ENCODE measurements at places on chromosomes 4 and X.
A peak's percentile ranks its signal among the peaks of the same experiment; 100 is the strongest.

DNA sequence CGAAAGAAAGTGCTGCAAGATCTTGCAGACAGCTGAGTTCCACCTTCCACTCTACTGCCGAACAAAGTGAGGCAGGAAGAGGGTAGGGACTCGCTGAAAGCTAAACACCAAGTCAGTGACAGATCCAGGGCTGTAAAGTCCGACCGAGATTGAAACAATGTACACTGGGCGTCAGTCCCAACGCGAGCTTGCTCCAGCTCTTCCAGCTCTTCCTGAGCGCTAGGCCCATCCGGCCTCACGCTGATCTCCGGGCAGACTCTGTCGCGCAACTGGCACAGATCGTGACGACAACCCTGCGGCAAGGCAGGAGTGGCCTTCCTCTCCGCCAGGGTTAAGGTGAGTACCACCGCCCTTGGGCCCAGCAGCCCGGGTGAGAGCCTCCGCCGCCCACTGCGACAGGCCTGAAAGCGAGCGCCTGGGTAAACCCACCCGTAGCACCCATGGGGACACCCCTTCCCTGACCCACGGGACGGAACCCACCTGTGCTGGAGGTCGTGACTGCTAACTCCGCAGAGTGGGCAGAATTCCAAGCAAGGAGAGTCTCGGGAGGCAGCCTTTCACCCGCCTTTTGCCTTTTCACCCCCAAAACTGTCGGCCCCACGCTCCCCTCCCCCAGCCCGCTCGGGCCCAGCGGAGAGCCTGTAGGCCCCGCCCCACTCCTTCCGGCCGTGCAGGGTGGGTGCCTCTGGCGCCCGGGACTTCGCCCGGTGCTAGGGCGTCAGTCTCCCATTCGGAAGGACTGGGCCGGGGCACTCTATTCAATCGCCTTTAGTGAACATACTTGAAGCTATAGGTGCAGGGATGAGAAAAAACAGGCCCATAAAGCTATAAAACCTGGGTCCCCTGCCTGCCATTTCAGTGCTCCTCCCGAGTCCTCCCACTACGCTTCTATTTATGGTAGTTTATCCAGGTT, at the start of gene TMLHE:
TSS of gene TMLHE (minus strand) at position 641 of the 913 bp plus-strand sequence. CDS start 67,676 bp downstream, outside the sequence.
- DNase-seq: peak; percentile 48

DNA sequence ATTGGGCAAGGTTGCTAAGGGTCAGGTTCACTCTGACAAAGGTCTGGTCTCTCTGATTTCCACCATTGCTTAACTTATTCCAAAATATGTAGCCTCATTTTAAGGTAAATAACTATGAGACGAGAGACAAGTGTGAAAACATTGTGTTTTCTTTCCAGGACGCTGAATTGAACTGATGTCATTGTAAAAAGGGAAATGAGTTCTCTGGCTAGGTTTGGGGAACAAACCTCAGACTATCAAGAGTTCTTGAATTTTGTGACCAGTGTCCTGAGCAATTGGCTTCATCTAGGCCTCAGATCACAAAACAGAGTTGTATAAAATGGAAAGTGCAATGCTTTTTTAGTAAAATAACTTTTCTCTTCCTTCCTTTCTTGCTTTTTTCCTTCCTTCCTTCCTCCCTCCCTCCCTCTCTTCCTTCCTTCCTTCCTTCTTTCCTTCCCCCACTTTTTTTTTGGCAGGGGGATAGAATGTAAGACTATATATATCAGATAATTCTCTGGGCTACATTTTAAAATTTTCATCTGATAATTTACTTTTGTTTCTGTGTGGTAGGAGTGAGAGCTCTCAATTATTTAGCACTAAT, 30.8 kb upstream of the CXCL8 start:
- DNase-seq: no peak

DNA sequence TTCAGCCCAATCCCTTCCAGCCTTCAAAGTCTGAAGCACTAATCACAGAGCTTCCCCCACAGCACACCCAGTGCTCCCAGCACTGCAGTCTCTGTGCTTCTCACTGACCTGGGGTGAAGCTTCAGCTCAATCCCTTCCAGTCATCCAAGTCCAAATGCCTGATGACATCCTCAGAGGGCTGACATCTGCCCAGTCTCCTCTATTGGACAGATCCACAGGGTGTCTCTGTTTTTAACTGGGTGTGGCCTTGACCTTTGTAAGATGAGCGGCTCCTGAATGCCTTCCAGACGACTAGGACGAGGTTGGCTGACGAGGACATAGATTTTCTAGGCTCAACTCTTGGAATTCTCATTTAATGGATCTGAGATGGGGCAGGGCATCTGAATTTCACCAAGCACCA, 7.6 kb upstream of the SLC2A9 start:
- DNase-seq: no peak

DNA sequence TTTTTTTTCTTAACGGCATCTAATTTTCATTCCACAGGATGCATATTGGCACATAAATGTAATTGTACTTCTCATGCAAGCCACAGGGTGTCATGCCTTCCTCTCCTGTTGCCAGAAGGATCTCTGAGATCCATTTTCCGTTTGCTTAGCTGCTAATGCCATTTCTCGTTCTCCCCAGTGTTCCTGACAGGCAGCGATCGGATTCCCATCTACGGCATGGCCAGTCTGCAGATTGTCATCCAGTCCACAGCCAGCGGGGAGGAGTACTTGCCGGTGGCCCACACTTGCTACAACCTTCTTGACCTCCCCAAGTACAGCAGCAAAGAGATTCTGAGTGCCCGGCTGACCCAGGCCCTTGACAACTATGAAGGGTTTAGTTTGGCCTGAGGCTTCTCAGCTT, 8.9 kb upstream of the NAP1L5 start:
- DNase-seq: no peak

GRCh38 chr4:153788413-153789276, at the start of gene SFRP2:
TSS of gene SFRP2 (minus strand) at chr4:153789083. CDS start at chr4:153788835, 248 bp downstream.
- no peak for DNase-seq

- no peak for DNase-seq
Measured at GRCh38 chr4:105896461-105896942, 1.2 kb downstream of the NPNT start.

- DNase-seq: no peak
Measured at GRCh38 chr4:111963158-111963700, 182.0 kb upstream of the FAM241A start.

DNA sequence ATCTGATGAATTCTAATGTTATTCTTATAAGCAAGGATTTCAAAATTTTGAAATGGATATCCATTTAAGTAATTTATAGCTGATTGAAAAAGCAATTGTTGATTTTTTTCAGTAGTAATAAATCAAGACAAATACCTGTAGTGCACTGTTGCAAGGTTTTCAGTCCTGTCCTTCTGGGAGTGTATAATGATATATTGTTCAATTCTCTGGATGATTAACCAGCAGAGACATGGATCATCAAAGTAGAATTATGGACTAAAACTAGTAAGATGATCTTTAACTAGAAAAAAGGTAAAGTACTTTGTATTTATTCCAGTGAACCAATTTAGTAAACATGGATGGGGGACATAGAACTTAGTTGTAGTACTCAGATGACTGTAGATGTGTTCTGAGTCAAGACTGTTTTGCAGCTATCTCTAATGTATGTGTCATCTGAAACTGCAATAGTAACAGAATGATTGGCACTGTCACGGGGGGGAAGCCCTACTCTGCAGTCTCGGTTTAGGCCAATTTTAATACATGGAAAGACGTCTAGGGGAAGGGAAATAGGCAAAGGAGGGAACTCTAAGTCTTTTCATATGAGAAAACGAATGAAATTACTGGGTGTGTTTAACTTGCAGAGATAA, 121.9 kb downstream of the GLRA3 start:
- no peak for DNase-seq

GRCh38 chrX:24144528-24144927, 5.0 kb upstream of the ZFX start:
- no peak for DNase-seq

DNA sequence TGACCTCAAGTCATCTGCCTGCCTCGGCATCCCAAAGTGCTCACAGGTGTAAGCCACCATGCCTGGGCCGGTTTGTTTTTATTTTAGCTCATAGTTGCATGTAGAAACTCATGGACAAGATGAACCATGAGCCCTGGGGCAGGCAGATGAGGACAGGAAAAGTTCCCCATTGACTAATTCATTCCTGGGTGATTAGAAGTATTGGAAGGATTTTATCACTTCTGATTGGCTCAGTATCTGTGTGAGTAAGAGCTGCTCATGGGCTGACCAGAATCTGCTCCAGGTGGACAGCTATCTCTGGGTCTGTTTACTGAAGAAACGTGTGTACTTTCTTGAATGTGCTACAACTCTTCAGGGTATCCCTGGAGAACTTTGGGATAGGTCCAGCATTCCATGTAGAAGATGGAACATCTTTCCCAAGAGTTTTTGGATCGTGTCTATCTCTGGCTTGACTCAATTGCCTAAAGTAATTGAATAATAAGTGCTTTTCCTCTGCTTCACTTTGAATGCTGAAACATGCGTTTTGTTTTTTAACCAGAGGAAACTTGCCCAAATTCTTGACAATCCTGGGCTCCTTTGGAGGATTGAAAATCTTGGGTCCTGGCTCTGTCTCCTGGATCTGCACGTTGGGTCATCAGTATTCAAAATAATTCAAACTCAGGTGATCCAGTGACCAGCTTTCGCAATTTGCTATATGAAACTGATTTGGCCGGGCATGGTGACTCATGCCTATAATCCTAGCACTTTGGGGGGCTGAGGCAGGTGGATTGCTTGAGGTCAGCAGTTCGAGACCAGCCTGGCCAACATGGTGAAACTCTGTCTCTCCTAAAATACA, 88.6 kb upstream of the DHRSX start:
- DNase-seq: no peak

DNA sequence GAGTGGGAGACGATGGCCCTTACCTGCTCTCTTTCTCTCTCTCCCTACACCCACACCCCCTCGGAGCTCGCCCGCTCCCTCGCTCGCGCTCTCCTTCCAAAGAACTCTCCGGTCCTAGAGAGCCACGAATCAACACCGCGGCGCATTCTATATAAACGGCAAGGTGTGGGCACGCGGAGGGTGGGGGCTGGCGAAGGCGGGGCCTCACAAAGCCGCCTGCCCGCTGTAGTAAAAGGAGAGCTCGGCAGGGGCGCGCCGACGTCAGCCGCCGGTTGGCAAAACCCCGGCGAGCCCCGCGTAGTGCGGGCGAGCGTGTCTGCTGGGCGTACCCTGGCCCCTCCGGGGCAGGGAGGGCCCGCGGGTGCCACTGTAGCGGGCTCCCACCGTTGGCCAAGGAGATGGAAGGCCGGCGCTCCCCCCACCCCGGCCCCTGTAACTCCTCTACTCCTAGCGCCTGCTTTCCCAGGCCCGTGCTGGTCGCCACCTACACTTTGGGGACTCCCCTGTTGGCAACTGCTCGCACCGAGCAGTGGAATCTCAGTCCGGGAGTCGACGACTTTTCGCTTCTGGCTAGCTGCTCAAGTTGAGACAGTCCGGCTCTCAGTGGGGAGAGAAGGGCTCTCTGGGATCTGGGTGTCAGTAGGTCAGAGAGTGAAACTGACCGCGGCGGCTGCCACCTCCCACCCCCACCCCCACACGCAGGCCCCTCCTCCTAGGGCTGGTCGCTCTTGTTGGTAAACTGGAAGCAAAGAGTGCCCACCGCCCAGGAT, 325.5 kb upstream of the F9 start:
- no peak for DNase-seq

DNA sequence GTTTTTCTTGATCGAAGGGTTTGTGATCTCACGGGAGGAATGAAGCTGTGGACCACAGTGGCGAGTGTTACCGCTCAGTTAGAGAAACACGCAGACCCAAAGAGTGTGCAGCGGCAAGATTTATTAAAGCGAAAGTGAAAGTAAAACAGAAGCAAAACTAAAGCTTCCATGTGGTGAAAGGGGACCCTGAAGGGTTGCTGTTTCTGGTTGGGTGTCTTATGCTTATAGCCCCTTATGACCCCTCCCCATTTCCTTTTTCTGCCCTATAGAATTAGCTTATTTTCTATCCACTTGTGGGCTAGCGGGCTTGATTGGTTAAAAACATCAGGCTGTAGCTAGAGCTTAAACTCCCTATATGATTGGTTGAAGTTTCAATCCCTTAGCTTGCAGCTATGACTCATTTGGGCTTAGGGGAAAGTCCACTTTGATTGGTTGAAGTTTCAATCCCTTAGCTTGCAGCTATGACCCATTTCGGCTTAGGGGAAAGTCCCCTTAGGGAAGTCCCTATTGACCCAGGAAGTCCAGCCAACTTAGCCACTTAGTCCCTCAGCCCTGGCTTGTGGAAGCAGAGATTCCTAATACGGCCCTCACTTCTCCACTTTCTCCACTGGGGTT, 171.2 kb upstream of the NWD2 start:
- no peak for DNase-seq

GRCh38 chr4:3699261-3699660, 66.9 kb upstream of the ADRA2C start:
- no peak for DNase-seq

DNA sequence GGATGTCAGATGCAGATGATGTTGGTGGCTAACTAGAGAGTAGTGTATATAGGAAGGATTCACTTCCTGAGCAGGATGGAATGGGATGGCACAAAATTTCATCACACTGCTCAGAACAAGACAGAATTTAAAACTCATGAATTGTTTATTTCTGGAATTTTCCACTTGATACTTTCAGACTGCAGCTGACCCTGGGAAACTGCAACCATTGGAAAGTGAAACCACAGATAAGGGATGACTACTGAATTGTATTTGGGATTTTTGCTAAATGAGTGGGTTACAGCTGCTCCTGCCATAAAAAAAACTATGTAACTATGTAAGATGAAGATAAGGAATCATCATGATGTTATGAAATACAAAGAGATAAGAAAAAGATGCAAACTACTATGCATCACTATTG, 51.4 kb downstream of the NPY5R start:
- DNase-seq: no peak

DNA sequence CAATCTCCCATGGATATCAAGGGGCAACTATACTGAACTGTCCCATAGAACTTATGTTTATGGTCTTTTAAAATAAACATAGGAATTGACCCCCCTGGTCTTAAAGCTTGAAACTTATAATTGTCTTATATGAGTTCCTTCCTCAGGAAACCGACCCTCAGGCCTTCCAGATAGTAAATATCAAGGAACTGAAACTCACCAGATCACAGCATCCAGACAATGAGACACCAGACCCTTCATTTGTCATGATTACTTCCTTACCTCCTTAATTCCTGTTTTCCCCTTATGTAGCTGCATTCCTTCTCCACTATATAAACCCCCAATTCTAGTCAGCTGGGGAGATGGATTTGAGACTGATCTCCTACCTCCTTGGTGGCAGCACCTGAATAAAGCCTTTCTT, 94.8 kb upstream of the GRPR start:
- no peak for DNase-seq

DNA sequence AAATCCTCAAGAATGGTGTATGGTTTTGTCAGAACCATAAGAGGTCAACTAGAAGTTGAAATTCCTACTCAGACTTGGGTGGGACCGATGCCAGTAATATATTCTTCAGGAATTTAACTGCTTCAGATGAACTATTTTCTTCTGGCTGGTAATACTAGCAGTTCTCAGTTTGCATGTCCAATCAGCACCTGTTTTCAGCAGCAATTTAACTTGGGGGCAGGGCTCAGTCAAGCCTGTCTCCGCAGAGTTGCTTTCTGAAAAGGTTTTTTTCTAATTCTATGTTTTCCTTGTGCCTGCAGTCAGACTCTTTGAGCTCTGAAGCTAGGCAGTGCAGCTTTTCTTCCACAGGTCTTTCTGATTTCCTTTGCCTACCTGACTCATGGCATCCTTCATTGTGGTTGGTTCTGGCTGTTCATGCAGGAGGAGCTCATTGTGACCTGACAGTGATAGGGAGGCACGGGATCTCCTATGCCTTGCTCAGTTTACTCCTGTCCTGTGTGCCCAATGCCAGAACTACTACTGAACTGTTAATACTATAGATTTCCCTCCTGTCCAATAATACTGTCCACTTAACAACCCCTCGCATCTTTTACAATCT, 17.3 kb upstream of the FMR1 start:
- DNase-seq: no peak
